ENCODE measurements at places on chromosomes 12 and 14. TPM values are rescaled to one million over a fixed set of nuclear protein-coding genes. Genes with fewer than 3 reads are reported as not detected.

- H3K36me3 ChIP-seq, result no peaks in the 10 kb centered on the region
- no peak overlapping the region for H3K4me3 ChIP-seq
- H3K27me3 ChIP-seq, result no peaks in the 10 kb centered on the region
- DNase-seq, result no peak
- H3K4me1 ChIP-seq, result peaks cover 56% of the 10 kb centered on the region
- H3K27ac ChIP-seq, result no peak overlapping the region
These were observed 17.8 kb downstream of the PAPOLA start for GRCh38 chr14:96519970-96520369.

DNA sequence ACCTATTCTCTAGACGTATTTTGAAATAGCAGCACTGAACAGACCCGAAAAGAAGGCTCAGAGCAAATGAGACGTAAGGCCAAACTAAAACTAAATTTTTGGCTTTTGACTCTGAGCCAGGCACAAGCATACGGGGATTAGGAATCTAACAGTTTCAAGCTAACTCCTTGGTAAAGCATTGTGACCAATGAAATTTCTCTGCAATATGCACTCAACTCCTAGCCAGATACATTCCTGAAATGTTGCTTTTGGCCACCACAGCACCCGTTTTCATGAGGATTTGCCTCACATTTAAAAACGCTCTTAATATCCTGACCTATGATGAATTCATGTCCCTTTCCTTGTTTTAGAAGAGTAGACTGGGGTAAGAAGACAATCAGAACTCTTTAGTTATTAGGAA is 53.1 kb upstream of the NPFF start:
- H3K27me3 ChIP-seq, result no peaks in the 10 kb centered on the region
- no peak overlapping the region for H3K4me3 ChIP-seq
- H3K27ac ChIP-seq, result no peak overlapping the region
- DNase-seq, result no peak

GRCh38 chr14:91412939-91413338 is 4.7 kb downstream of the CCDC88C start:
- DNase-seq, result no peak
- peaks cover 92% of the 10 kb centered on the region for H3K4me1 ChIP-seq

DNA sequence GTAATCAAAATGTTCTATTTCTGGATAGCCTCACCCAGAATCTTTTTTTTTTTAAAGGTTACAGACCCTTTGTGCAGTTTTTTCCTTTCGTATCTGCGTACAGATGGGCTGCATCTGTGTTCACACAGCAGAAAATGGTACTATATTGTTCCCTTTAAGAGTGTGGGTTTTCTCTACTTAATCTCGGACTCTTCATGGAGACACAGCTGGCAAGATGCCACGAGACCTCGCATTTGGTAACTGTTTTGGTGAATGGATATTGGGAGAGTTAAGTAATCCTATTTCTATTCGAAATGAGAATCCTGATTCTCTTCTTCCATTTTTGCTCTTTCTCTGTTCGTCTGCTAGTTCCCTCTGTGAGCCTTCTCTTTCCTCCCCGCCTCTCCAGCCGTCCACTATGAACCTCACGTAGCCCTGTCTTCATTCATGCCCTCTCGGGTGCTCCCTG is 85.7 kb downstream of the SAMD4A start:
- H3K27me3 ChIP-seq, result no peaks in the 10 kb centered on the region
- peaks cover 47% of the 10 kb centered on the region for H3K4me1 ChIP-seq
- no peak for DNase-seq
- H3K36me3 ChIP-seq, result no peaks in the 10 kb centered on the region
- no peak overlapping the region for H3K4me3 ChIP-seq
- peak overlapping the region; percentile 62 for H3K27ac ChIP-seq

Gene KCNC2
- total RNA-seq, result not detected

Gene MLXIP
- 59.1 TPM for total RNA-seq

Gene FAM186B
- total RNA-seq, result not detected

Gene IL26
- total RNA-seq, result not detected

Measured in spleen (tissue), 13 donors.